ENCODE measurements at places on chromosomes 1 and 21.

- no peak for DNase-seq
These were observed 151.6 kb downstream of the SDCCAG8 start for GRCh38 chr1:243407284-243408018.

DNA sequence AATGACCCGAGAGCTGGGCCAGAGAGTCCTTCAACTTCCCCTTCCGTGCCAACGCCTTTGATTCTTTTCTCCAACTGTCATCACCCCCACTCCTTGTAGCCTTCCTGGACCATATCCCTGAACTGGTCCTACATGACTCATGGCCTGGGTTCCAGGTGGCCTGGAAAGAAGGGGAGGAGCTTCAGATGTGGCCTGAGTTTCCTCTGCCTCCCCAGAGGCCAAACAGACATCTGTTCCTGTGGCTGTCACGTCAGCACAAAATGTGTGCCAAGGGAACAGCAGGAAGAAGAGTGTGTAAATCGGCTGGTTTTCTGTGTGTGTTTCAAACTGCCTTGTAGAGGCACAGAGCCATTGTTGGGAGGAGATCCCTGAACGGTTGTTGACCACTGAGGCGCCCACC, 24.9 kb upstream of the KIRREL1 start:
- DNase-seq: no peak

- DNase-seq: no peak
These were observed 4.3 kb upstream of the PLEKHG5 start for GRCh38 chr1:6495540-6496364.

DNA sequence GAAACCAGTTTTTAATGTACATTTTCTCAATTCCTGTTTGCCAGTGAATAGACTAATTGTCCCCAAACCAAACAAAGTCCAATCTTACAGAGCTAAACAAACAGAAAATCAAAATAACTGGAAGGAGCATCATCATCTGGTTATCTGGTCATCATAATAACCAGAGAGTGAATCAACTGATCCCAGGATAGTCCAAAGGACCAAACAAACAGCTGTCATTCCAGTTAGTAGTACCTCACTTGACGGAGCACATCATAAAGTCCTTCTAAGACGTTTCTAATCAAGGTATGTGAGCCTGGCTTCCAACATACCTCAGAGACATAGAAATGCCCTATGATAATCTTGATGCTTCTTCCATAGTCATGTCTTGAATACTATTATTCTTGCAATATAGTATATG, 240.5 kb downstream of the LTN1 start:
- DNase-seq: no peak

GRCh38 chr1:200558866-200559459, 61.6 kb downstream of the KIF14 start:
- peak; percentile 13 for DNase-seq

GRCh38 chr1:241622669-241623068, 17.5 kb downstream of the CHML start:
- DNase-seq: no peak

- DNase-seq: no peak
These were observed 471.8 kb upstream of the RUNX1 start for GRCh38 chr21:35520856-35521255.

DNA sequence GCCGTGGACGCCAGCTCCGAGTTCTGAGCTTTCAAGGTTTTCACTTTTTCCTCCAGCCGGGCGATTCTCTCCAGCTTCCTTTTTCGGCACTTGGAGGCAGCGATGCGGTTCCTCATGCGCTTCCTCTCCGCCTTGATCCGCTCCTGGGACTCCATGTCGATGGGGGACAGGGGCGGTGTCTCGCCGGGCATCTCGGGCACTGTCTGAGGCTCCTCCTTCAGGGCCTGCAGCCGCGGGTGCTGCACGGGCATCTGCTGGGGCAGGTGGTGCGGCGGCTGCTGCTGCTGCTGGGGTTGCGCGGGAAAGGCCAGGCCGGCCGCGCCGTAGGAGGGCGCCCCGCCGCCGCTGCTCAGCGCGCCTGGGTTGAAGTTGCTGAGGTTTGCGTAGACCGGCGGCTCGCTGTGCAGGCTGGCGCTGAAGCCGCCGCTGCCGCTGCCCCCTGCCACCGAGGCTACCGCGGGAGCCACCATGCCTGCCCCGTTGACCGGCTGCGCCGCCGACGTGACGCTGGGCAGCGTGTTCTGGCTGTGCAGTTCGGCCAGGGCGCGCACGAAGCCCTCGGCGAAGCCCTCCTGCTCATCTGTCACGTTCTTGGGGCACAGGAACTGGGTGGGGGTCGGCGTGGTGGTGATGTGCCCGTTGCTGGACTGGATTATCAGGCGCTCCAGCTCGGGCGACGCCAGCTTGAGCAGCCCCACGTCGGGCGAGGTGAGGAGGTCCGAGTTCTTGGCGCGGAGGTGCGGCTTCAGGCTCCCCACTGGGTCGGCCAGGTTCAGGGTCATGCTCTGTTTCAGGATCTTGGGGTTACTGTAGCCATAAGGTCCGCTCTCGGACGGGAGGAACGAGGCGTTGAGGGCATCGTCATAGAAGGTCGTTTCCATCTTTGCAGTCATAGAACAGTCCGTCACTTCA, 1.4 kb downstream of the JUN start:
- no peak for DNase-seq

DNA sequence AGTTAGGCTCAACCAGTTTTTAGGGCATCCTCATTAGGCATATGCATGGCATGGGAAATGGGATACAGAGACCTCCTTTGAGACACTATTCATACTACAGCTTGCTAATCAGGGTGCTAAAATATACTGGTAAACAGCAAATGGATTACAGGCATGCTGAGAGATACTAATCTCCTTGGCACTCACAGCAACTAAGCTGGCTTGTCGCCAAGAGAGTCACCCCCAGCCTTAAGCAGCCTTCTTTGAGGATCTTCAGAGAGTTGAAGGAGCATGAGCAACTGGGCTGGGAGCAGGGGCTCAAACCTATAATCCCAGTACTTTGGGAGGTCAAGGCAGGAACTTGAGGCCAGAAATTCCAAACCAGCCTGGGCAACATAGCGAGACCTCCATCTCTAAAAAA, 120.1 kb upstream of the NR5A2 start:
- no peak for DNase-seq

DNA sequence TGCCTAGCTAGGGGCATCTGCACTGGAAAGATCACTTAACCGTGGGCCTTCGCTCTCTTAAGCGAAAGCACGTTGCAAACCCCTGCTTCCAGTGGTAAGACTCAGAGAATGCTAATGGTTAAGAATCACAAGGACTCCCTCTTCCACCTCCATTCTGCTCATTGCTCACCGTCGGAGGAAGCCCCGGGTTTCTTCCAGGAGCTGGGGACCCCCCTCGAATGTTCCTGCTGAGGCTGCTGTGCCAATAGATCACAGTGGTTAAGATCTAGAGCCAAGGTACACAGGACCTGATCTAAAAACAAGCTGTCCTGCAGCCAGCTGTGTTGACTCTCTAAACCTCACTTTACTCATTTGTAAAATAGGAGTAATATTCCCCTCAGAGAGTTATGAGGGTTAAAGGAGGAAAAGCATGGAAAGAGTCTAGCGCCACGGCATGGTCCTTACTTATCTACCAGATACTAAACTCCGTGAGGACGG, 765 bp downstream of the VAMP3 start:
- no peak for DNase-seq

- no peak for DNase-seq
These were observed 1.3 kb downstream of the CATSPER4 start for GRCh38 chr1:26191739-26192138.

- DNase-seq: no peak
These were observed 27.5 kb upstream of the H6PD start for GRCh38 chr1:9207086-9207485.

DNA sequence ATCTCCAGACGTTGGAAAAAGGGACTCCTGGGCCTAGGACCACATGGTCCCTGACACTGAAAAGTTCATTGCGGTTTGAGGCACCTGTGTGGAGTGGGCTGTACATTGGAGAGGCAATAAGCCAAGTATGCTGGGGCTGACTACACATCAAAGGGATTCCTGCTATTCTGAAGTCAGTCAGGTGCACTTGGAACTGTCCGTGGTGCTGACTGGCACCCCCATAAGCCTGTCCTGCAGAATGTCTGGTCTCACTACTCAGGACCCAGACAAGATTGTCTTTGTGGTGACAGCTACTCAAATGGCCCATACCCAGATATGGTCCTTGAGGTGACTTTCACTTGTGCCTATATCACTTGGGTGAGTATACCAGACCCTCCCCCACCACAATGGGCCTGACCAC, 150.6 kb downstream of the RWDD3 start:
- no peak for DNase-seq

DNA sequence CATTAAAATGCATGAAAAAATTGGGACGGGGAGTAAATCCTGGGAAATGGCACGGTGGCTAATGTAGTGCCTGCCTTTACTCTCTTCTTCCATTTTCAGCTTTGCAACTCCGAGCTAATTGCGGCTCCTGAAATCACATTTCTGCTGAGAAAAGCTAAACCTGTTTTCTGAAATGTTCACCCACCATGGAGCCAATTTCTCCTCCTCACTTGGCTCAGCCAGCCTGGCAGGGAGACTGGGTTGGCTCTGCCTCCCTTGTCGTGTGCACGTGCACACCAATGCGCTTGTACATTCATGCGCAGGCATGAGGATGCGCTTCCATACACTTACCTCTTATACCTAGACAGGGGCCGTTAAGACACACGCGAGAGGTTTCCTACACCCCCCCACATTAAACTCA, 165.4 kb downstream of the PLXNA2 start:
- DNase-seq: no peak

DNA sequence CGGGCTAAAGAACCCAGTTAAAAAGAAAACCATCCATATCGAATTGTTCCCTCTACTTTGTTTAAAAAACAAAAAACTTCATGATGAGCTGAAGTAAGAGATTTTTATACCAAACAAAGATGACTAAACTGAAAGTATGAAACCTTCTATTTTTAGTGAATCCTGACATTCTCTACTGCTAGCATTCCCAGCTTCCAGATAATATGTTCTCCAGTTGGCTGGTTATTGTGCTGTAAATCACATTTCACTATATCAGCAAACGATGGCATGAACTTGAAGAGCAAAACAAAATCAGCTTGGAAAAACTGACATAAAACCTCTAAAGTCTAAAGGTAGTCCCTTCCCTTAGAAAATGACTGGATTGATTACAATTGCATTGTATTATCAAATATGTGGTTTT, 68.1 kb upstream of the APP start:
- DNase-seq: no peak

- DNase-seq: no peak
These were observed 48.5 kb downstream of the PIGK start for GRCh38 chr1:77170687-77171086.

GRCh38 chr1:15402809-15403450, 6.8 kb upstream of the EFHD2 start:
- DNase-seq: no peak

DNA sequence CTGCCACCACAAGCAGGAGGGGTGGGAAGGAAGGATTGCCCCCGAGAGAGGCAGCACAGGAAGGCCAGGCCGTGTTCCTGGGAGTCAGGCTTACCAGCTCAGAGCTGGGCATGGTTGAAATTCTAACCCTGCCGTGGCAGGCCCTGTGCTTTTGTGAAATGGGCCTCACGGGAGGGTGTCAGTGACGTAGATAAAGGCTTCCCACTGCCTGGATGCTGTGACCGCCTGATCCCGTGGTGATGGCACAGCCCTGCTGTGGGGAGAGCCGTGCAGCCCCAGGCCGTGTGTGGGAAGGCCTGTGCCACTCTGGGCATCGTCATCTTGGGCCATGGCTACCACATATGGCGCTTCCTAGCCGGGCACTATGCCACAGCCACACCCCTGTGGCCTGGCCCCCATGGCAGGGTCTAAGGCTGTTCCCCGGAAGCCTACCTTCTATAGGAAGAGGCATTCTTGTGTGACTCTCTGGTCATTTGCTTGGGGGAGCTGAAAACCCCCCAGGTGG, 161.3 kb downstream of the PCBP3 start:
- DNase-seq: no peak

- DNase-seq: no peak
These were observed 45.1 kb downstream of the BTBD8 start for GRCh38 chr1:92125204-92125603.

DNA sequence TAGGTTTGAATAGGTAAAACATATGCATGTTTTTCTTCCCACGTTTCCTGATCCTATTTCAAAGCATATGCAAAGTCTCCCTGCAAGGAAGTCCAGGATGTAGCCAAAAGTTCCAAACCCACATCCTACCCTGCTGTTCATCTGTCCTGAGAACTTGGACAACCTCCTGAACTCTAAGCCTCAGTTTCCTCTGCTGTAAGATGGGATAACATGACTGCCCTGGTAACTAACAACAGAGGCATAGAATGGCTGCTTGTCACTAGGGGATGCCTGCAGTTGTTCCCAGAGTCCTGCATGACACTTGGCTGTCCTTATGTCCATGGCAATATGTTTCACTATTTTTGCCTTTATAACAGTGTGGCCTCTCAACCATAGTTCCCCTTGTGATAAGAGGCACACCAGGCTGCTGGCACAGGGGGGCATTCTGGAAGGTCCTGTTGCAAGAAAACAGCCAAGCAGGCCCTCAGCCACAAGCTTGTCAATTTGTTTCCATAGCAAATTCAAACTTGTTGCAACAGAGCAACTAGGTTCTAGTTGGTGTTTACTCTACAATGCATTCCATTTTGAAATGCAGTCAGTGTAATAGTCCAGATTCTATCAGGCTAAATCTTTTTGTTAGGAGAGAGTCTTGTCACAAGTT, 1.5 kb upstream of the HDGF start:
- no peak for DNase-seq

- DNase-seq: no peak
These were observed 1.7 kb downstream of the SLX9 start for GRCh38 chr21:44941567-44941966.

GRCh38 chr1:212496682-212497081, 64.0 kb downstream of the NENF start:
- DNase-seq: no peak

- no peak for DNase-seq
These were observed 23.7 kb downstream of the HLX start for GRCh38 chr1:220902916-220903315.

DNA sequence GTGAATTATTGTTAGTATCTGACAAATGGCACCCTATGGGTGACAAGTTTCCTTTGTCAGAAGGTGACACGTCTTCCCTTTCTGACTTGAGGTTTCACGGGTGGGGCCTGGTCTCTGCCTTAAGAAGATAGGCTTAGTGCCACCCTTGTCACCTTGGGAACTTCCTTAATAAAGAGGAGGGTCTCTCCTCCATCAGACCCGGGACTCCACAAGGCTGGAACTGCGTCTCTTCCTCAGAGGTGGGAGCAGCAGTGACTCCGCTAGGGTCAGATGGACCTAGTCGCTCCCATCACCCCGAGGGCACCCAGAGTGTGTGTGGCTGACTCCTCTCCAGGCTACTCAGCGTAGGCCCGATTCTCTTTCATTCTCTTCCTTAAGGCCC, 774 bp upstream of the WDTC1 start:
- DNase-seq: no peak

GRCh38 chr21:40158366-40158765, 291.1 kb downstream of the PCP4 start:
- DNase-seq: no peak

- DNase-seq: no peak
These were observed 19.3 kb downstream of the F3 start for GRCh38 chr1:94522304-94522703.

DNA sequence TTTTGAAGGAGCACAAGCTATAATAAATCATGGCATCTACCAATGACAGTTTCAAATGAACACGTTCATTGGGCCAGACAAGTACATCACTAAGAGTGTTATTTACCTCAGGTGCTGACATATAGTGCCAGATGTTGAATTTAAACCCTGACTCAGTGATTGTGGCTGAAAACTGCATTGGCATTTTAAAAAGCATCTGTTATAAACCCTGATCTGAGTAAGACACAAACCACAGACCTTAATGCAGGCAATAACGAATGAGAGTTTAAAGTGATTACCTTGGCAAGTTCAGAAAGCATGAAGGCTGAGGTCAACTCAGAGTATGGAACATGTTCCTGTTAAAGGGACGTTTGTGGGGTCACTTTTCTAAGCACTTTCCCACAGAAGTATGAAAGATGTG, 865.1 kb upstream of the TMPRSS15 start:
- DNase-seq: no peak
